ENCODE measurements at places on chromosomes 16 and 17.

- DNase-seq, result no peak
Measured at GRCh38 chr16:72836181-72836580, 211.7 kb downstream of the ZFHX3 start.

- DNase-seq, result no peak
Measured at GRCh38 chr17:71937914-71938313, 182.9 kb upstream of the SOX9 start.

GRCh38 chr17:60292697-60293096 lies 99.2 kb downstream of the USP32 start:
- no peak for DNase-seq

DNA sequence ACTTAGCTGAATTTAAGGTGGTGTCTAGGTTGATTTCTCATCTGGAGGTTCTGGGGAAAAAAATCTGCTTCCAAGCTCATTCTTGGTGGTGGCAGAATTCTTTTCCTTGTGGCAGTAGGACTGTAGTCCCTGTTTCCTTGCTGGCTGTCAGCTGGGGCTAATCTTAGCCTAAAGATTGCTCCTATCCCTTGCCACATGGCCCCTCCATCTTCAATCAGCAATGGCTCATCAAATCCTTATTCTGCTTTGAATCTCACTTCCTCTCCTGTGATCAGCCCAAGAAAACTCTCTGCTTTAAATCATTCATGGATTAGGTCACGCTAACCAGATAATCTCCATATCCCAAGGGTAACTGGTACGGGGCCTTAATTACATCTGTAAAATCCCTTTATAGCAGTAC lies 6.6 kb downstream of the FAM20A start:
- DNase-seq, result no peak

DNA sequence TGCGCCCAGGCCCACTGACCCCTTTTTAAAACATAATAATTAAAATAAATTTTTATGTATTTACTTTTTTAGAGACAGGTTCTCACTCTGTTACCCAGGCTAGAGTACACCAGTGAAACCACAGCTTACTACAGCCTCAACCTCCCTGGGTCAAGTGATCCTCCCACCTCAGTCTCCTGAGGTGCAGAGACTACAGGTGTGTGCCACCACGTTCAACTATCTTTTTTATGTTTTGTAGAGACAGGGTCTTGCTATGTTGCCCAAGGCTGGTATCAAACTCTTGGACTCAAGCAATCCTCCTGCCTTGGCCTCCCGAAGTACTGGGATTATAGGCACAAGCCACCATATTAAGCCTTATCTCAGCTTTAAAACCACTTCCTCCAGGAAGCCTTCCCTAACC lies 56.1 kb upstream of the BCAR1 start:
- no peak for DNase-seq

DNA sequence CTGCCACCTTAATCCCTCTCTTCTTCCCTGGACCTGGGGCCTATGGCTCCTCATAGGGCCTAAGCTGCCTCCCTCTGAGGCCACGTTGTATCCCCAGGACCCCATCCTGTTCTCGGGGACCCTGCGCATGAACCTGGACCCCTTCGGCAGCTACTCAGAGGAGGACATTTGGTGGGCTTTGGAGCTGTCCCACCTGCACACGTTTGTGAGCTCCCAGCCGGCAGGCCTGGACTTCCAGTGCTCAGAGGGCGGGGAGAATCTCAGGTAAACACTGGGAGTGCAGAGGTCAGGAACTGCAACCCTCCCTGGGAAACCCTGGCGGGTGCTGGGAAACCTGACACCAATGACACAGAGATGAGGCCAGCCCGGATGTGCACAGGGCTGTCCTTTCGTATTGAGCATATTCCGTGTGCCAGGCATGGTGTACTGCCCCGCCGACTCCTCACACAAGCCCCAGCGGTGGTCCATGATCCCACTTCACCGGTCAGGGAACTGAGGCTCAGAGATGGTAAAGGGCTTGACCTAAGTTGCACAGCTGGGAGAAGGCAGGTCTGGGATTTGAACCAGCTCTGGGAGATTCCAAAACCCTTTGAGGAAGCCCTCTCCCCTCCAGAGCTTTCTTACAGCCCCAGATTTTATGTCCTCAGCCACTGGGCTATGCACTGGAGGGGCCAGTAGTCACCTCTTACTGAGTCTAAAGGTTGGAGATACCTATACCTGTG lies 22.9 kb downstream of the ANKRD40 start:
- DNase-seq, result peak; percentile 82

DNA sequence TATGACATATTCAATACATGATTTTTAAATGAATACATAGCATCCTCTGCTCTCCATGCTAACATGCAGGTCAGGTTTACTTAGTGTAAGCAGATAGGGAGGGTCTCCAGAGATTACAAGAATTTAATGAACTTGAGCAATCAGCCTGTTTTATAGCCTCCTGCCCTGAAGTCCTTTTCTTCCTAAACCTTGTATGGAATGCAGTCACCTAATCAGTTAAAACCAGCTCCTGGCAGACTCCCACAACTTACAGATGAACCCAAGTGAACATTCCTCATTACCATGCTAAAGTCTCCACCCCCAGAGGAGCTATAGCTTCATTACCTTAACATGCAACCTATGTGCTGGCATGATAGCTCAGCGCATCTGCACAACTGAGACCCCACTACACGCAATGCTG lies 48.5 kb upstream of the RBBP6 start:
- DNase-seq, result no peak

DNA sequence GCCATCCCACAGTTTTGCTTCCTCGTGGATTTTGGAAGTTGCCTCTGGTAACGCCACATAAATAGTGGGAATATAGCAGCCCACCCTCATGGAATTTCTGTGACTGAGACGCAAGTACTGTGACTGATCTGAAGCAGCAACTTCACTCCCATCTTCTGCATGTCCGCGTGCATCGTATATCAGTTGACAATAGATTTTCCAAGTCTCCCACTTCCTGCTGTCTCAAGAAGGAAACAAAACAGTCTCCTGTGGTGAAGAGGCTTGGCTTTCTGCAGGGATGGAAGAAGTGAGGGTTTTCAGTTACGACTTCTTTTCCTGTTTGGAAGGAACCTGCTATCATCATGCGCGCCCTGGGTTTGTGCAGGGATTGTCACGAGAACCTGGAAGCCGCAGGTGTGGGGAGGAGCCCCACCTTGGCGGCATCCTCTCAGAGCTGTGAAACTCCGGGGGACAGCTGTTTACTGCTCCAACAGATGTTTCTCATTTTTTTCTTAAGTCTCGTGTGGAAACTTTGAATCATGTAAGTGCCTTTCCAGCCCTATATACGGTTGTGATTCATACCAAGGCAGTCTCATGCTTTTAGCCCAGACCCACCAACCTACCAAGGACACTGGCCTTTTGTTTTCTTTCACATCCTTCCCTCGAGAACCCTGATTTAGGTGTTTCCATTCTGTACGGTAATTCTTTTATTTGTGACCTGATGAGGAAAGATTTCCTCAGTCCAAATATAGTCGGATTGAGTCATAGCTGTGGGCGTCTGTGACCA lies 57.5 kb downstream of the WIPI1 start:
- DNase-seq, result no peak

GRCh38 chr16:5020551-5020950 lies 13.2 kb downstream of the NAGPA start:
- no peak for DNase-seq

DNA sequence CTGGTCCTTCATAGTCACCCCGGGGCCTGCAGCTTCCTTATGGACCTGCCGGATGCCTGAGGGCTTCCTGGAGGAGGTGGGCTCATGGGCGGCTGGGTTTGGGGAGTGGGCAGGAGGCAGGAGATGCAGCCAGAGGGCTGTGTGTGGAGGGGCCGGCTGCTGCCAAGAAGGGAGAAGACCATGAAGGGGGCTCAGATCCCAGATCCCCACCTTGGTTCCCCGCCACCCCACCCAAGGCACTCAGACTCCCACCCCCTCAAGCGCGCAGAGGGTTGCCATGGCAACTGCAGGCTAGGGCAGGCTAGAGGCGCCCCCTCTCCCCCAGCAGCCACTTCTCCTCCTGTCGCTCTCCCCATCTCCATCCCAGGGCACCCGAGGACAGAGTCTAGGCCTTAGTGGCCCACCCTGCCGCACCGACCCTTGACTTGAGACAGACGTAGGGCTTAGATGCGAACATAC lies 104.5 kb downstream of the CRLF3 start:
- no peak for DNase-seq

DNA sequence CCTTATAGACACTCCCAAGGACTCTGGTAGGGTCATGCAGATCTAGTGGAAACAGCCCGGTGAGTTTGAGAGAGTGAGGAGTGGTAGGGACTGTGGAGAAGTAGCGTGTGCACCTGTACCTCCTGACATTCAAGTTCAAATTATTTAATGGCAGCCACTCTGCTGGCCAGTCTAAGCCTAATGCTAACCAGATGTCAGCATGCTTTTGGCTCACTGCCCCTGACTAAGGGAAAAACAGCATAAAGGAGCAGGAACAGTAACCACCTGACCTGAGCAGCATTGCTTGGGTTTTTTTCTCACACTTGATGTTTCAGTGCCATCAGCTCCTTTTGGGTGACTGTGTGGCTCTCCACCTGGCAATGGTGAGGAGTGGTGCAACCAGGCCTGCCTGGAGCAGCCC lies 23.8 kb upstream of the SLC12A3 start:
- DNase-seq, result no peak

DNA sequence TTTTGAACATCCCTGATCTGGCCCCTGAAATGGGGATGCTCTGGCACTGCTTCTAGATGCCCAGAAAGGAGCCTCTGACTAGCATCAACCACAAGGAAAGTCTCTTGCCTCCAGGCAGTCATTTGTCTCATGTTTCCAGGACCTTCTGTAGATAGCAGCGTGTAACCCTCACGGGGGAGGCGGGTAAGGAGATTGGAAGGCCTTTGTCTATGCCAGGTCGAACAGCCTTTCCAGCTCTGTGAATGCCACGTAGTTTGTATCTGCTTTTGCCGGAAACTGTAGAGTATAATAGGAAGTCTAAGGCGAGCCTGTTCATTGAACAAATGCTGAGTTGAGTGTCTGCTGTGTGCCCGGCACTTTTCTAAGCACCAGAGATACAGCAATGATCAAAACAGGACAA lies 43.9 kb upstream of the AQP8 start:
- no peak for DNase-seq

DNA sequence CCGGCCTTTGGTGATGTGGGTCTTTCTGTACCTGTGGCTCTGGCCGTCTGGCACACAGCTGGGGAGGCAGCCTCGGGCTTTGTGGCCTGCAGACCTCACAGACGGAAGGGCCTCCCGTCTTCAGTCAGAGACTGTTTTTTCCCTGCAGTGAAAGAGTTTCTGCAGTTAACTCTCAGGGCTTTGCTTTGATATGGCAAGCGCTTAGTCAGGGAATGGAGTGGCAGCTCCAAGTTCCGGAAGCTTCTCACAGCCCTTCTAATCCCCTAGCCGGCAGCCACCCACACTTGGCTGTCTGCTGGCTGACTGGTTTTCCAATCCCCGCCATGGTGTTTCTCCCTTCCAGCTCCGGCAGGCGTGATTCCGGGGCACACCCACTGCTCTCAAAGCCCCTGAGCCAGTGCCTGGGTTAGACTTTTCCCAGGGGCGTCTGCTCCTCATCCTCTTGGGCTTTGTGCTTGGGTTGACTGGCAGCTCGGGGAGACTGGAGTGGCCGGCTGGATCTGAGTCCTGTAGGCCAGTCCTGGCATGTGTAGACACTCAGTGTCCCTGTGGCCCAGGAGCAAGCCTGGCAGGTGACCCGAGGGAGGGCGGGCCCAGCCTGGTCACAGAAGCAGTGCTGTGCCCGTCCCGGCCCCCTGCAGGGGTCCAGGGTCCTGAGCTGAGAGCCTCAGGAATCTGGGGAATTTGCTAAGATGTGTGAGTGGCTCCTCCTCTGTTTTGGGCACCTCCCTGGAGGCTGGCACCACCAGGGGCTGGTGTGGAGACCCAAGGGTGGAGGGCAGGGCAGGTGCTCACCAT lies 29.9 kb downstream of the BAIAP2 start:
- no peak for DNase-seq

DNA sequence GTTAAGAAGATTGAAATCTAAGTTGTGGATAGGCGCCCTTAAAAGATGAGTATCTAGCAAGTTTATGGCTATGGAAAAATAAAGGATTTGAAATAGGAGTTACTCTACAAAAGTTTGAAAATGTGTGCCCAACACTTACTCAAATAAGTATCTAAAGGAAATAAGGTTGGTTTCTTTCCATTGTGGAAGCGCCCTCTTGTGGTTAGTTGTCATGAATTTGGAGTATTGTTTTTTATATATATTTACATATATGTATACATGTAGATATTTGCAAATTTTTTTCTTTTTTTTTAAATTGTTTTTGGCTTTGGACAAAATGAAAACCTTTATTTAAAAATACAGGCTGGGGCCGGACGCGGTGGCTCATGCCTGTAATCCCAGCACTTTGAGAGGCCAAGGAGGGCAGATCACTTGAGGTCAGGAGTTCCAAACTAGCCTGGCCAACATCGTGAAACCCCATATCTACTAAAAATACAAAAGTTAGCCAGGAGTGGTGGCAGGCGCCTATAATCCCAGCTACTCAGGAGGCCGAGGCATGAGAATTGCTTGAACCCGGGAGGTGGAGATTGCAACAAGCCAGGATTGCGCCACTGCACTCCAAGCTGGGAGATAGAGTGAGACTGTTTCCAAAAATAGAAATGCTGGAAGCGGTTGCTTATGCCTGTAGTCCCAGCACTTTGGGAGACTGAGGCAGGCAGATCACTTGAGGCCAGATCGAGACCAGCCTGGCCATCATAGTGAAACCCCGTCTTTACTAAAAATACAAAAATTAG lies 24.0 kb upstream of the VPS4A start:
- DNase-seq, result peak; percentile 68

- DNase-seq, result no peak
Measured at GRCh38 chr17:64178011-64178825, 48.3 kb upstream of the ERN1 start.
